ENCODE measurements at places on chromosomes 1 and 21.

GRCh38 chr1:245133995-245134715, 20.6 kb upstream of the KIF26B start:
- no peak for DNase-seq

GRCh38 chr1:215489771-215490565, 77.1 kb upstream of the KCTD3 start:
- no peak for DNase-seq

GRCh38 chr1:1013105-1013921, at the start of gene ISG15:
Gene ISG15 (plus strand): TSS chr1:1013497. CDS start chr1:1013574, 77 bp downstream.
- no peak for DNase-seq

DNA sequence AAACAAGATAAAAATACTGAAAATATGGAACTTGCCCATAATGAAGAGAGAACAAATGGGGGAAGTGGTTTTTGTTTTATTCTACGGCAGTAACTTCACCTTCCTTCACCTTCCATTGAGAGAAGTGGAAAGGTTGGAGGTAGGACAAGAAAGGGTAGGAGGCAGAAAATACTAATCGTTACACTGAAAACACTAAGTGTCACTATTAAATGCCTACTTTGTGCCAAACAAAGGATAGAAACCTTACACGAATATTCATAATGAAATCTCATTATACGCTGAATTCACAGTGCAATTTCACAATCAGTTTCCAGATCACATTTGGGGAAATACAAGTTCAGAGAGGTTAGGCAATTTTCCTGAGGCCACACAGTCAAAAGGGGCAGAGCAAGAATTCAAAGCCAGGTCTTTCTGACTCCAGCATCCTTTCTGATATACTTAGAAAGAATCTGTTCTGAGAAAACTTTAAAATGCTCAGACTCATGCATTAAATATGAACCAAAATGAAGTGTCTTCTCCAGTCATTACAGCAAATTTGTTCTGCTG, 3.0 kb downstream of the TIAM1 start:
- no peak for DNase-seq

DNA sequence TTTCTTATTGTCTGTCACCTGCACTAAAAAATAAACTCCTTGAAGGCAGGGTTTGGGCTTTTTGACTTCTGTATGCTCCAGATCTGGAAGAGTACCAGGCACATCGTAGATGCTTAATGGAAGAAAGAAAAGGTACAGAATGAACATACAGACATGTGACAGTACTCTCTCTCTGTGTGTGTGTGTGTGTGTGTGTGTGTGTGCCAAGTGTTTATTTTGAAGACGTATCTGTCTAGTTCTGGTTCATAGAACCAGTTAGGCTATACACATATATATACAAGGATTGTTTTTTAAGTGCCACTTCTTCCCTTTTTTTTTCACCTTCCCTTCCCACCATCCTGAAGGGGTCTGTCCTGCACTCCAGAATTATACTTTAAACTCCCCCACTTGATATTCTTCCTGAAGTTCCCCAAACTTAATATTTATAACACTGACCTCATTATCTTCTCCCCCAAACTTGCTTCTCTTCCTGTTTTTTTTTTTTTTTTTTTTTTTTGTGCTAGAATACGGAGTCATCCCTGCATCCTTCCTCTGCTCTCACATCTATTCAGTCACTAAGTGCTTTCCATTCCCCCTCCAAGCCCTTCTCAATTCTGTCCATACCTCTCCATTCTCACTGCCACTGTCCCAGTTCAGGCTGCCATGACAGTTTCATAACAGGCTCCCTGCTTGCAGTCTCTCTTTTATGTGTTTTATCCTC, 5.4 kb upstream of the KCNA3 start:
- DNase-seq, result no peak

DNA sequence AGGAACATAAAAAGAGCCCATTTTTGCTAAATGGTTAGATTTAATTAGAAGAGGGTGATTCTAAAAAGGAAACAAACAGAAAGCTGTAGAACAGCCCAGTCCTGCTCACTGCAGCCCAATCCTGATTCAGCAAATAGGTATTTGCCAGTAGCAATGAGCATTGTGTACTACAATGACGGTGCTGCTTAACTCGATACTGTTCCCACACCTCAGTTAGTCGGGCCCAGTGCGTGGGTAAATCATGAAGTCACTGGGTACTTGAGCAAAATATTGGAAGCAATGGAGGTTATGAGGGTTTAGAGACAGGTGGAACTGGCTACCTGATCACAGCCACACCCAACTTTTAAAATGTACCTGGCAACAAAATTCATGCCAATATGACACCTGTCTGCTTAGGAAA, 101.5 kb upstream of the ADGRL2 start:
- no peak for DNase-seq

GRCh38 chr21:45637883-45638282, 5.6 kb upstream of the PCBP3 start:
- DNase-seq, result no peak

- no peak for DNase-seq
Observed at GRCh38 chr1:99858286-99858685, 8.1 kb downstream of the AGL start.

DNA sequence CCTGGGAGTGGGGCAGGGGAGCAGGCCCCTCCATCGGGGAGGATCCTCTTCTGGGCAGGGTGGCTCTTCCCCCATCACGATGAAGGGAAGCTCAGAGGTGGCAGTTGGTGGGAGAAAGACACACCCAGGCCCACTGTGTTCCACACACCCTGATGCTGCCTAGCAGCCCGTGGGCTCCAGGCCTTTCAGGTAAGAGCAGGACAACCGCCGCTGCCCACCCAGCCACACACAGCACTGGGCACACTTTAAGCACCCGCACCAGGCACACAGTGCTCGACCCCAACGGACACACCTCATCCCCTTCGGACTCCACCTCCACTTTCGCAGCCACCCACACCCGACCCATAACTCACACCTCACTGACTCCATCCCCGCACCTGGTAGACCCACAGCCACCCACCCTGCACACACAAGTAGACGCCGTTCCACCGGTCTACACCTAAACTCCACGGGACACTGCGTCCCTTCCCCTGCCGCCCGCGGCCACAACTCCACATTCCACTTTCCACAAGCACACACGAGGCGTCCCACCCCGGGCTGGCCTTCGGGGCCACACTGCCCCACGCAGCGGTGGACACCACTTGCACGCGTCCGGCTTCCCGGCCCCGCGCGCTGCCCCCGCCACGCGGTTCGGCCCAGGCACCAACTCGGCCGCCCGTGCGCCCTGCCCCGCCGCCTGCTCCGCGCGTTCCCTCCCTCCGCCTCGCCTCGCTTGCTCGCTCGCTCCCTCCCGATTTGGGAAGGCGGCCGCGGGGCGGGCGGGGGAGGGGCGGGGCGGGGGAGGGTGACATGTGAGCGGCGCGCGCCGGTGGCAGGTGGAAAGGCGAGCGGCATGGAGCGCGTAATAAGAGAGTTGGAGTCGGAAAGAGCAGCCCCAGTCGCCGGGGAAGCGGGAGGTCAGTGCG, at the start of gene KCNQ4:
KCNQ4 (plus strand) TSS at position 787 of the 905 bp plus-strand sequence. CDS start 307 bp downstream, outside the sequence.
- no peak for DNase-seq

GRCh38 chr1:246784621-246785493, 60.6 kb downstream of the SCCPDH start:
- no peak for DNase-seq

GRCh38 chr1:171138980-171139379, 46.1 kb upstream of the FMO2 start:
- no peak for DNase-seq

DNA sequence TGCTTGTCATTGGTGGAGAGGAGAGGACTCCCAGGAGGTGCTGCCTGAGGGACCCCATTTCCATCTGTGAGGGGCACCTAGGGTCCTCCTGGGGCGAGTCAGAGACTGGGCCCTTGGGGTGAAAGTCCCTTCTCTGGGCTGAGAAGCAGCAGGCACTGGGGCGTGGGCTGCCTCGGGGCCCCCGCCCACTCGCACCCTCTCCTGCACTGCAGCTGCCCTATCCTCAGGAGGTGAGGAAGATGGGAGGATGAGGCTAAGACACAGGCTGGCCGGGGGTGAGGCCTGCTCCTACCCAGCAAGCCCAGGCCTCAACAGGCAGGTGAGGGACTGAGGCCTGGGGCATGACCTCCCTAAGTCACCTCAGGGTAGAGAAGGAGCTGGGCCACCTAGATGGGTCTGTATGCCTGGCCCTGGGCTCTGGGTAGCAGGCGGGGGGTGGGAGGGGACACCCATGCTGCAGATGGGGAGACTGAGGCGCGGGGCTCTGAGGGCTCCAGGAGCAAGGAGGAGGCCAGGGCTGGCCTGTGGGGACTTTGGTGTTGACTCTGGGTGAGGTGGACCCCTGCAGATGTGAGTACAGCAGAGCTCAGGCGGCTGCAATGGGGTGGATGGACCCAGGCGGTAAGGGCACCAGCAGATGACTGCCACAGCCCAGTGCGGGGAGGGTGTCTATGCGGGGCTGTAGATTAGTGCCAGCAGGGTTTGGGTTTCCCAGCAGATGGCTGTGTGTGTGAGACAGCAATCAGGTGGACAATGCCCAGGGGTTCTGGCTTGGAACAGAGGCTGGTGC, 10.4 kb upstream of the ZNF669 start:
- DNase-seq, result no peak

DNA sequence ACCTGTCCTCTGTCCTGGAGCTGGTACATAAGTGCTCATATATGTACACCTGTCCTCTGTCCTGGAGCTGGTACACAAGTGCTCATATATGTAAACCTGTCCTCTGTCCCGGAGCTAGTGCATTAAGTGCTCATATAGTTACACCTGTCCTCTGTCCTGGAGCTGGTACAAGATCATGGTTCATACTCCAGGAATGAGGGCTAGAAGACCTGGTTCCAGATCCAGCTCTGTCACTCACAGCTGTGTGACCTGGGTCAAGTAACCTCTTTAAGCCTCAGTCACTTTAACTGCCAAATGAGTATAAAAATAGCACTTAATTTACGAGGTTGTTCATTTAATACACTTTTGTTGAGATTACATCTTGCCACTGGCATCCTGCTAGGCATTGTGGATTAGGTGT, 28.0 kb downstream of the SMYD3 start:
- DNase-seq, result no peak

DNA sequence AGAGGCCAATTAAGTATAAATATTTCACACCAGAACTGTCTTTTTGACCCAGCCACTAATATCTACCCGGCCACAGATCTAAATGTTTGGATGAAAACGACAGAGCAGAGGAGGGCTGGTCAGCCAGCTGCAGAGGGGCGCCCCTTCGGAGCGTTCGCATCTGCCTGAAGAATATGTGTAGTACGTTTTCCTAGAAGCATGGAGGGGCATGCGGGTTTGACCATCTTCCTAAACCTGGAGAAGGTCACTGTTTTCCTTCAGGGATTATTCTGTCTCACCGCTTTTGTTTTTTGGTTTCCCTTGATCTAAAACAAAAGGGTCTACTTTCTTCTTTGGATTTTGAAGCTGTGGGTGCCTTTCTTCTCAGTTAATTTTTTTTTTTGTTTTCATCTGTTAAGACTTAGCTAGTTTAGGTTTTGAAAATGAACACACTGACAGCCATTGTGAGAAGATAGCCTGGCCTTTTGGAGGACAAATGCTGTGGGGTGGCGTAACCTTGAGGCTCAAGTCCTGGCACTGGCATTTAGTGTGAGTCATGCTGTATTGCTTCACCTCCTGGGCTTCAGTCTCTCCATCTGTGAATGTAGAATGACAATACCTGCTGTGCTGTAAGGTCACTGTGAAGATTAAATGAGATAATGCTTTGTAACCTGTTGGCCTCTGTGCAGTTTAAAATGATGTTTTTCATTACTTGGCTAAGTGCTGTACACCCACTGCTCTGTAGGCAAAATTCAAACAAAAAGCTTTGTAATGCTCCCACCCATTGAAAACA, 74.1 kb upstream of the IRF2BP2 start:
- no peak for DNase-seq

DNA sequence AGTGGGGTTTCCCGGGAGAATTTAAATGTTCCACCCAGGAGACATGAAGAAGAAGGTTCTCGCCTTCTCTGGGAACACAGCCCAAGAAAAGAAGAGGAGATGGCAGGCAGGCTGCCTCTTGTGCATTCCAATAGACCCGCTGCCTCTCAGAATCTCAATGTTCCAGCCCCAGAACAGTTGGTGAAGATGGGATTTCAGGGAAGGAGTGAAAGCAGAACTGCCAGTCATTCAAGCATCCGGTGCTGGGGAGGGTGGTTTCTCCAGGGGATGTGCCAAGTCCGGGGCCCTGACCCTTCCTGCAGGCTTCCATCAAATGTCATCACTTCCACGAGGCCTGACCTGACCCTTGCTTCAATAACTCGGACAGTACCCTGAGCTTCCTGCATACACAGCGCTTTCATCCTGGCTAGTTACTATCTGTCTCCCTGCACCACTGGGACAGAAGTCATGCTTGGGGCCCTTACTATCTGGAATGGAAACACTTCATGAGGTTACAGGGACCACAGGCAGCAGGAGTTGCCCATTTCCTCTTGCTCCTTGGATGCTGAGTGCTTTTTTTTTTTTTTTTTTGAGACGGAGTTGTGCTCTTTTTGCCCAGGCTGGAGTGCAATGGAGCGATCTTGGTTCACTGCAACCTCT, 386.6 kb upstream of the POU3F1 start:
- no peak for DNase-seq

GRCh38 chr1:64572222-64572900, 102.4 kb downstream of the CACHD1 start:
- no peak for DNase-seq
